ENCODE measurements at places on chromosomes 3 and 15. TPM values are rescaled to one million over a fixed set of nuclear protein-coding genes. Genes with fewer than 3 reads are reported as not detected.

Gene PLS1
- 0.26 TPM for total RNA-seq

Gene BCHE
- 15.4 TPM for total RNA-seq

Gene SLC22A13
- total RNA-seq = not detected

Gene ATP13A4
- 0.88 TPM for total RNA-seq

Gene PRKCD
- total RNA-seq = 8.4 TPM

Gene STRA6
- 0.26 TPM for total RNA-seq

Gene TRPM1
- total RNA-seq = not detected

Gene UTS2B
- total RNA-seq = 0.76 TPM

Gene FANCD2OS
- not detected for total RNA-seq

GRCh38 chr15:75325922-75326321 is 9.9 kb upstream of the COMMD4 start:
- no peak for DNase-seq
- H3K36me3 ChIP-seq = no peaks in the 10 kb centered on the region
- no peak overlapping the region for H3K27ac ChIP-seq
- no peaks in the 10 kb centered on the region for H3K4me1 ChIP-seq
- no peak overlapping the region for H3K4me3 ChIP-seq

GRCh38 chr3:185420762-185421161 is 57.8 kb downstream of the MAP3K13 start:
- H3K27ac ChIP-seq = no peak overlapping the region
- H3K4me3 ChIP-seq = no peak overlapping the region
- no peaks in the 10 kb centered on the region for H3K4me1 ChIP-seq
- no peaks in the 10 kb centered on the region for H3K27me3 ChIP-seq
- no peak for DNase-seq

DNA sequence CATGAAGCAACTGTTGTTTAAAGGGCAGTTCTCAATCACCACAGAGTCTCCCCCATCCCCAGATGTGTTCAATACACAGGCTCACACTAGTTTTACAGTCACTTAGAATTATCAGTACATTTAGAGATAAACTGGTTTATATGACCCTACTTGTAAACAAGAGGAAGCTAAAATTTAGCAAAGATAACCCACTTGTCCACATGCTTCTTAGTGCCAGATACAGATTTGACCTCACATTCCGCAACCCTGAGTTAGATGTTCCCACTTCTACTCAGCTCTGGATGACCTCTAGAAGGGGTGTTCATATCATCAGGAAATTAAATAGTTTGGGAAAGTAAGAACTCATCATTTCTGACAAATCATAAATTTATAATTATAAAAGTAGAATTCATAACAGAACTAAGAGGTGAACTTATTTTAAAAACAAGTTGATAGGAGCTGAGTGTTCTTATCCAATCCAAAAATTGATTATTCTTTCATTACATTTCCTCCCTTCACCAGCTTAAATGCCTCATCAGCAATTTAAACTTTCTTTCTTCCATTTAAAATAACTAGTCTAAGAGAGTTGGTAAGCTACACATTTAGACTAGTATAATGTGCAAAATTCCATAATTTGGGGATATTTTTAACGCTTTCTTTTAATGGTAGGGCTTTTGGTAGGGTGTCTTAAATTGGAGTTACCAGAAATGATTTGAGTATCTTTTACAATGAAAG is 131.2 kb downstream of the FBN1 start:
- no peaks in the 10 kb centered on the region for H3K36me3 ChIP-seq
- no peak overlapping the region for H3K4me3 ChIP-seq
- no peak for DNase-seq
- H3K4me1 ChIP-seq = no peaks in the 10 kb centered on the region
- H3K27ac ChIP-seq = no peak overlapping the region

DNA sequence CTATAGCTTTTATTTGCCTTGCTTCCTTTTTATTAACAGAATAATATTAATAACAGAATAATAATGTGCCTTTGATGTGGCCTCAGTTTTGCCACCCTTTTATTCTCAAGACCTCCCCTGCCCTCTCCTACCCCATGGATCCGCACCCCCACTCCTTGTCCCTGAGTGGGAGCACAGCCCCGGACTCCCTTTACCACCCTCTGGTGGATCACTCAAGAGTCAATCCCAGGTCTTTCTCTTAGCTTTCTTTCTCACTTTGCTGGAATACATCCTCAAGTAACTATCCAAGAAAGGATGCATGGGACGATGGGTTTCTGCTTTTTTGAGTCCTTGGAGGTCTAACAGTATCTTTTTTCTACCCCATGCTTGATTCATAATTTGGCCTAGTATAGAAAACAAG is 63.4 kb downstream of the KLF13 start:
- H3K27me3 ChIP-seq = no peaks in the 10 kb centered on the region
- H3K4me3 ChIP-seq = no peak overlapping the region
- no peak for DNase-seq
- no peaks in the 10 kb centered on the region for H3K36me3 ChIP-seq
- peak overlapping the region; percentile 90 for H3K27ac ChIP-seq

GRCh38 chr3:184295771-184296170 is 3.3 kb upstream of the PSMD2 start:
- DNase-seq = no peak
- H3K36me3 ChIP-seq = no peaks in the 10 kb centered on the region
- no peak overlapping the region for H3K27ac ChIP-seq
- no peaks in the 10 kb centered on the region for H3K4me1 ChIP-seq

GRCh38 chr15:77029166-77030047 is 34.5 kb downstream of the PSTPIP1 start:
- H3K4me1 ChIP-seq = no peaks in the 10 kb centered on the region
- no peak overlapping the region for H3K27ac ChIP-seq
- no peak for DNase-seq
- H3K4me3 ChIP-seq = no peak overlapping the region
- H3K36me3 ChIP-seq = no peaks in the 10 kb centered on the region
- H3K27me3 ChIP-seq = no peaks in the 10 kb centered on the region

DNA sequence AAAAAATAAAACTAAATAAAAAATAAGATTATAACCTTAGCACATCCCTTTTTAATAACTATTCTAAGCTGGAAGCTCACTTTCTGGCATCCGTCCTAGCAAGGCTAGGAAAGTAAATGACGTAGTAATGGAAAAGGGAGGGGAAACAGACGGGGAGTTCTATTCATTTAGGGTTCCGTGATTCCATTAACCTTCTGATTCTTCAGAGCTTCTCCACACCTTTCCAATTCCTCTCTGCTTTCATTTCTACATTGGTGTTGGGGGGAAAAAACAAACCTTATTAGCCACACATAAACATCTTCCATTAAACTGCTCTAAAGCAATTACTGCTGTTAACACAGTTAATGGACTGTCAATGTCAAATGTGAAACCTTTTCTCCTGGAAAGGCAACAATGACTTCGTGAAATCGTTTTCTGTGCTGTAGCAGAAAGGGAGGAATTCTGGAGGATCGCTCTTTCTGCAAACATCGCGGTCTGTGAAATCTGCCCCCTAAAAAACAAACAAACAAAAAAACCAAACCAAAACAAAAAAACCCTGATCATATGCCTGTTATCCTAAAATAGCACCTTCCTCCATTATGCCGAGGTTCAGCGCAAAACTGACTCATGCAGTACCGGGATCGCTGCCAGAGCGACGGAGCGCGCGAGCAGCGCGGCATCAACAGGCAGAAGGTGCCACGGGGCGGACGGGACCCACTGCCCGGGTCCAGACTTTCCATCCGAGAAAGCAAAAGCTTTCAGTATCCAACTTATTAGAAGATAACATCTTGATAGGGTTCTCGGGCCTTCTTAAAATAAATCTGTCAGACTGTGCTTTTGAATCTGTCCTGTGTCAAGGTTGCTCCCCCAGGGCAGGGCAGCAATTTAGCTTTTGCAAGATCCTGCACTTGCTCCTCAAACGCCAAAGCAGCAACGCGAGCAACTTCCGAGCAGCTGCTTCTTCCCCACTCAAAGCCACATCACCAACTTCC is 156.2 kb downstream of the FGF12 start:
- H3K4me3 ChIP-seq = peak overlapping the region; percentile 32
- peak; percentile 69 for DNase-seq
- H3K27me3 ChIP-seq = no peaks in the 10 kb centered on the region
- H3K27ac ChIP-seq = peak overlapping the region; percentile 54

DNA sequence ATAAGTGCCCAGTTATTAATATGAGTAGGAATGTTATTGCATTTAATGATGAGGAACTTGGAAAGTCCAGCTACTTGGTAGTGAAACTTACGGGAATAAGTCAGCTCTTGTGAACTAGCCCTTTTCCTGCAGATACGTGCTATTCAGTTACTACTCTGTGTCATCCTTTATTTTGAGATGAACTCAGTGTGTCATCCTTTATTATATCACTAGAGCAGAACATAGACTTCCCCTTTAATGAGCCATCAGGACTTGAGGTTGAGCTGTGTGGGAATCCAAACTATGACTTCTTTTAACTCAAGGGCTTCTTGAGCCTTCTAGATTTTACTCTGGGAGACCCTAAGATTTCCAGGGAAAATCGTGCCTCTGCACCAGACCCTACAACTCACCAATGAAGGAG is 3.6 kb downstream of the ACTC1 start:
- no peaks in the 10 kb centered on the region for H3K4me1 ChIP-seq
- no peaks in the 10 kb centered on the region for H3K27me3 ChIP-seq
- no peak overlapping the region for H3K4me3 ChIP-seq
- DNase-seq = no peak
- no peak overlapping the region for H3K27ac ChIP-seq

GRCh38 chr3:61979638-61980037 is 393.7 kb downstream of the FEZF2 start:
- H3K4me1 ChIP-seq = no peaks in the 10 kb centered on the region
- no peak overlapping the region for H3K4me3 ChIP-seq
- no peaks in the 10 kb centered on the region for H3K36me3 ChIP-seq
- H3K27me3 ChIP-seq = no peaks in the 10 kb centered on the region

DNA sequence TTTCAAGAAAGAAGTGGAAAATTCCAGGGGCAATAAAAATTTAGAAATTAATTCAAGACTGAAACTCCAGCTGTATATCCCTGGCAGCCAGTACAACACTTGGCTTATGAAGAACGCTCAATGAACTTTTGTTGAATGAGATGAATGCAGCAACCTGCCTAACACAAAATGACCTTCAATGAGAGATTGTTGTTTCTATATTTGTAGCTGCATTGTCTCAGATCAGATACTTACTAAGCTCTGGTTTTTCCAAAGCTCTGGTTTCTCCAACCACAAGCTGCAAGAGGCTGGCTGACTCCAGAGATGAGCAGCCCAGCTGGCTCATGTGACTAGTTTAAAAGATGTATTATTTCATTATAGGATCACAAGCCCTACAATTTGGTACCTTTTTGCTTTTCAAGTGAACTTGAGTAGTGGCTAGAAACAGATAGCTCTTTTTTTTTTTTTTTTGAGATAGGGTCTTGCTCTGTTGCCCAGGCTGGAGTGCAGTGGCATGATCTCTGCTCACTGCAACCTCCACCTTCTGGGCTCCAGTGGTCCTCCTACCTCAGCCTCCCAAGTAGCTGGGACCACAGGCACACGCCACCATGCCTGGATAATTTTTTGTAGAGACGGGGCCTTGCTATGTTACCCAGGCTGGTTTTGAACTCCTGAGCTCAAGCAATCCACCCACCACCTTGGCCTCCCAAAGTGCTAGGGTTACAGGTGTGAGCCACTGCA is 57.4 kb downstream of the UMPS start:
- H3K4me3 ChIP-seq = no peak overlapping the region
- DNase-seq = no peak
- H3K27me3 ChIP-seq = no peaks in the 10 kb centered on the region
- H3K27ac ChIP-seq = peak overlapping the region; percentile 73
- no peaks in the 10 kb centered on the region for H3K36me3 ChIP-seq

DNA sequence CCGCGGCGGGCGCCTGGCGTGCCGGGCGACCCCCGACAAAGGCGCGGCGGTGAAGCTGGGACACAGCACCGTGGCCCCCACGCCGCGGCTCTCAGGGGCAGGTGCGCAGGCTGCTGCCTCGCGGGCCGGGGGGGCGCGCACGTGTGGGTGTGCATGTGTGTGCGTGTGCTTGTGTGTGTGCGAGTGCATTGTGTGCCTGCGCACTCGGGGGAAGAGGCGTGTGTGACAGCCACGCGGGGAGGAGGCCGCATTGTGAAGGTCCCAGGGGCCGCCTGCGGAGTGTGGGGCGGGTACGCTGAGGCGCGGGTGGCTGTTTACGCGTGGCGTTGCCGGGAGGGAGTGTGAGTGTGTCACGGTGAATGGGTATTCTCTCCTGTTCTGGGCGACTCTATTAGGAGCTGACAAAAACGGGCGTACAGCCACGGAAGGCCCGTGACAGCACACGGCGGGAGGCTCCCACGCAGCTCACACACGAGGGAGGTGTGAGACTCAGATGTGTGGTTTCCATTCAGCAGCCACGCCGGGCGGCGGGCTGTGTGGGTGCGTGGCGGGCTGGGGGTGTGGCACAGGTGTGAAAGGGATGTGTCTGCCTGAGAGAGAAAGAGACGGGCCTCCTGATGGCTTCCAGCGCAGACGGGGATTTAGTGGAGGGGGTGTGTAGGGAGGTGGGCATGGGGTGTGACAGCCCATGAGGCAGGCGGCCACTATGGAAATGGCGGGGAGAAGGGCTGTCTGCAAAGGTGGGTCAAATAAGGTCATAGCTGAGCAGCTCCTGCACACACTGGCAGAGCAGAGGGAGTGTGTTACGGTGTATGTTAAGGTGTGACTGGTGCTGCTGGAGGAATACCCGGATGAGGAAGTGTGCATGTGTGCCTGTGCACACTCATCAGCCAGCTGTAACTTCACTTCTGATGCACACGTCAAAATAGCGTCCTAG is 750 bp downstream of the PODXL2 start:
- H3K36me3 ChIP-seq = no peaks in the 10 kb centered on the region
- H3K4me3 ChIP-seq = peak overlapping the region; percentile 22
- H3K4me1 ChIP-seq = peaks cover 8% of the 10 kb centered on the region

GRCh38 chr3:53523346-53523745 is 28.9 kb downstream of the CACNA1D start:
- no peak overlapping the region for H3K27ac ChIP-seq
- no peaks in the 10 kb centered on the region for H3K36me3 ChIP-seq
- H3K4me1 ChIP-seq = peaks cover 4% of the 10 kb centered on the region
- H3K4me3 ChIP-seq = no peak overlapping the region

GRCh38 chr3:8574040-8574669 is 70.4 kb downstream of the SSUH2 start:
- peaks cover 4% of the 10 kb centered on the region for H3K4me1 ChIP-seq
- no peaks in the 10 kb centered on the region for H3K27me3 ChIP-seq
- peak overlapping the region; percentile 15 for H3K27ac ChIP-seq
- no peak overlapping the region for H3K4me3 ChIP-seq
- H3K36me3 ChIP-seq = no peaks in the 10 kb centered on the region
- DNase-seq = no peak
